ENCODE measurements at places on chromosomes 1 and 21.

DNA sequence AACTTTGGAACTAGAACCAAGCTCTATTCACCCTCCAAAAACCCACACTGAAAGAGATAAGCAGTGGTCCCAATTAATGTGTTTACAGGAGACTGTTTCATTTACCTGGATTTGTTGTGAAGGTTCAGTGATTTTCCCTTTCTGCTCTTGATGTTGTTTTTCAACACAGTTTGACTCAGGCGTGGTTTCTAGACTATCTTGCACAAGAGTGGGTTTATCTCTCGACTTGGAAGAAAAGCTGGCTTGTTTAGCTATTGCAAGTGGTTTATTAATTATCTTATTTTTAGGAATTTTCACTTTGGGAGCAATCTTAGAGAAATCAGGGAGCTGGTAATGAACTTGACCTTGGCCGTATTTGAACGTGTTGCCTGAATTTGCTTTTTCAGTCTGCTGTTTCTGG, 5.3 kb downstream of the AKNAD1 start:
- no peak for DNase-seq

GRCh38 chr1:7500381-7501083, 270.6 kb upstream of the VAMP3 start:
- DNase-seq = no peak

GRCh38 chr1:60923389-60924087, 158.8 kb upstream of the NFIA start:
- DNase-seq = no peak

GRCh38 chr1:163928069-163928468, 606.3 kb downstream of the NUF2 start:
- DNase-seq = no peak

DNA sequence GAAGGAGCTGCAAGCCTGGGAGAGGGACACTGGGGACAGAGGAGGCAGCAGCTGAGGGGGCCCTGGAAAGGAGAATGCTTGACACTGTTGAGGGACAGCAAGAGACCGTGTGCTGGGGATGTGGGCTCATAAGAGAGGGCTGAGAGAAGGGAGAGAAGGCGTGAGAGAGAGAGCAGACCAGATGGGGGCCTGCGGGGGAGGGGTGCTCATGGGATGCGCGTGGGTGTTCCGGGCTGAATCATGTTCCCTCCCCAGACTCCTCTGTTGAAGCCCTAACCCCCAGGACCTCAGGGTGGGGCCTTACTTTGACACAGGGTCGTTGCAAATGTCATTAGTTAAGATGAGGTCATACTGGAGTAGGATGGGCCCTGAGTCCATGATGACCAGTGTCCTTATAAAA, 40.8 kb downstream of the NTPCR start:
- DNase-seq = no peak

DNA sequence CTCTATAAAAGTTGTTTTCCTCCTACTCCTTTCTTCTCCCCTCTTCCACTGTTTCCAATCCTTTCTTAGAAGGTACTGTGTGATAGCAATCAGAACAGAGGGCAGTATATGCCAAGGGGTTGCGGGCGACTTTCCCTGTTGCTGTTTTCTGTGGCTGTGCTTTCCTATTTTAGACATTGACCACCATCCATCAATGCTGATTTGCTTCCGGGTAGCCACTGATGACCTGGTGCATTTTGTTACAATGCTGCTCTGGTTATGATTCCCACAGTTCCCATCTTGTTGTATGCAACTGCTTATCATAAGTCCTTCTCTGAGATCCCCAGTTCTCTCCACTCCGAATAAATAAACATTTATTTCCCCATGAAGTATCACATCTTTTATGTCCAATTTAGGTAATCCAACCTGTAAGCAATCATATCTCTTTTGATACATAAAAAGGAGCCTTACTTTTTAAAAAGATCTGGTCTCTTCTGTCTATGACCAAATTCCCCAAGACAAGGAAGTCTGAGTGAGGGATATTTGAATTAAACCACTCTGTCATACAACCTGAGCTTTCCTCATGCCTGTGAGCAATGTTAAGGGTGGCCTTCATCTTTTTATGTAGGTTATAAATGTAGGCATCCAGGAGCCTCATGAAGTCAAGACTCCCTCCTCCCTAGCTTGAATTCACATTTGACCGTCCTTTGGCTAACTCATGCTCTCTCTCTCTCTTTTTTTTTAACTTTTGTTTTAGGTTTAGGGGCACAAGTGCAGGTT, 52.5 kb upstream of the CD55 start:
- no peak for DNase-seq

GRCh38 chr1:245986404-245987218, 520.5 kb downstream of the SMYD3 start:
- DNase-seq = peak; percentile 62

- DNase-seq = no peak
Observed at GRCh38 chr21:37227071-37228002, 39.8 kb downstream of the VPS26C start.

DNA sequence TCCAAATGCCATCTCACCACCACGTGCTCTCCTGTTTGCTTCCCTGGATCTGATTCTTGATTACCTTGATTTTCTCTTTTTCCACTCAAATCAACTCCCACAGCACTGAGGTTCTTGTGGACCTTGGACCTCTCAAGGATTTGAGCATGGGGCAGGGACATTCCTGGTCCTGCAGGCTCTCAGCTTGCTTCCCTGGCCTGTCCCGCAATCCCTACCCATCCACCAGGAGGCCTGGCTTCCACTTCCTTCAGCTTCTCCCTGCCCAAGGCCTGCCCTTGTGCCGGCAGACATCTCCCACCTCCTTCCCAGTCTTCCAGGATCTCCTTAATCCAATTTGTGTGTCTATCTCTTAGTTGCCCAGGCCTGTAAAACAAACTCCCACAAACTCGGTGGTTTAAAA, 21.6 kb downstream of the PLA2G2A start:
- DNase-seq = no peak

GRCh38 chr1:235932090-235932510, 65.4 kb upstream of the LYST start:
- no peak for DNase-seq

DNA sequence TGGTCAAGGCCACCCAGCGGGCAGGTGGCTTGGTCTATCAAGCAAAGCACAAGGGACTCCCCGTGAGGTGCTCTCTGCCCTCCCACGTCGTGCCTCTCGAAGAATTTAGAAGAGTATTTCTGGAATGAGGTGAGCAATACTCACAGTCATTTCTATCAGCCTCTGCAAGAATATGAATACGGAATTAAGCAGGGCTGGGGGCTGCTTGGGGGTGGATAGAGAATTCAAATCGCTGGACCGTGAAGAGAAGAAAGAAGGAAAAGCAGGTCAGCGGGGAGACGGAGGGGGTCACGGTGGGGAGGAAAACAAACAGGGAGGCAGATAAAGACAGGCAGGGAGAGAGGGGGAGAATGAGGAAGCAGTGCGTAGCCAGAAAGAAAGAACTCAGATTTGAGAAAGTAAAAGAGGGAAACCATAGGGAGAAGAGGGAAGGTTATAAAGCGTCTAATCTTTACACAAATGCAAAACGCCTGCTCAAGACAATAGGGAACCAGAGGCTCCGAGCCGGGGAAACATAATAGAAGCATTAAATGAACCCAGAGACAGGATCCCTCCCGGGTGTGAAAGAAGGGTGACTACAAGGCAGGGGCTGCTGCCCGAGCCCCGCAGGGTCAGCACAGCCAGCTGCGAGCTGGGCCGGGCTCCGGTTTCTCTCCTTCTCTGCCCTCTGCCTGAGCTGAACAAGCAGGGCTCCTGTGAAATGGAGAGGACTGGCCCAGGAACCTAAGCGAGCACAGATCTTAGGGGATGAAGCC, 2.1 kb upstream of the EDN2 start:
- no peak for DNase-seq

DNA sequence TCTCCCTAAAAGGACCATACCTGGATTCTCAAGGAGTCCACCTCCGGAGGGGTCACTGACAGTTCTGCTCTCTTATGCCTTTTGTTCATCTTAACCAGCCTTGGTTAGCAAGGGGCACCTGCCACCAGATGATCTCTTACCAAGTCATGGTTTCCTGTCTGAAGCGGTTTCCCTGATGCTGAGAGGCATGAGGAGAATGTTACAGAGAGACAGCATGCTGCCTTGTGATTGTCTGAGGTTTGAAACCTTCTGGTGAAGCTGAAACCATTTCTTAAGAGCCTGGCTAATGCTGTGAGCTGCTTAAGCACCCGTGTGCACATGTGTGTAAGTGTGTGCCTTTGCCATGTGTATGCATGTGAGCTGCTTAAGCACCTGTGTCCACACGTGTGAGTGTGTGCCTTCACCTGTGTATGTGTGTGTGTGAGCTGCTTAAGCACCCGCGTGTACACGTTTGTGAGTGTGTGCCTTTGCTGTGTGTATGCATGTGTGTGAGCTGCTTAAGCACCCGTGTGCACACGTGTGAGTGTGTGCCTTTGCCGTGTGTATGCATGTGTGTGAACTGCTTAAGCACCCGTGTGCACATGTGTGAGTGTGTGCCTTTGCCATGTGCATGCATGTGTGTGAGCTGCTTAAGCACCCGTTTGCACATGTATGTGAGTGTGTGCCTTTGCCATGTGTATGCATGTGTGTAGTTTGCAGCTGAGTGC, 136.4 kb upstream of the COL6A1 start:
- no peak for DNase-seq

GRCh38 chr1:40310983-40311642, 6.0 kb downstream of the COL9A2 start:
- DNase-seq = no peak

GRCh38 chr1:41639332-41639936, 155.0 kb upstream of the EDN2 start:
- DNase-seq = peak; percentile 82

DNA sequence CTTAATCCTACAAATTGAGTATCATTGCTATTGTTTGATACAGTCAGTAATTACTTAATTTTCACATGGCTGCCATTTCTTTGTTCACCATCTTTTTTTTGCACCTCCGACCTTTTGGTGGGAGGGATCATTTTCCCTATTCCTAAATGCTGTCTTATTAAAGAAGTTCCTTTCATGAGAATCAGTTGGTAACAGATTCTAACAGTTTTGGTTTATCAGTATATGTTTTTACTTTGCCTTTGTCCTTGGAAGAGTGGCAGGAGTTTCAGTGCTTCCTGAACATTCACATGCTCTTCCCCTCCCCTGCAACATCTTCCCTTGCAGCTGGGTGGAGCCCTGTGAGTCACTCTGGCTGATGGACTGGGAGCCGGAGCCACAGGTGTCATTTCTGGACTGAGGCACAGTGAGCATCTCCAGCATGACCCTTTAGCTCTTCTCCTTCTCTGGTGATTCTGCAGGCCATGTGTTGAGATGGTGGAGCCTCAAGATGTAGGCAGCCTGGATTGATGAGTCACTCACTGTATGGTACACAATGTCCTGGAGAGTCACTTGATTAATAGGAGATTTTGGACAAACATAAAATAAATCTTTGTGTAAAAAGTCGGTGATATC, 217.7 kb downstream of the URB2 start:
- peak; percentile 50 for DNase-seq

- DNase-seq = no peak
Observed at GRCh38 chr1:92957030-92957734, 4.1 kb downstream of the DIPK1A start.

GRCh38 chr21:16420031-16420724, 690.4 kb downstream of the USP25 start:
- DNase-seq = peak; percentile 62

- DNase-seq = no peak
Observed at GRCh38 chr1:47948126-47948525, 49.1 kb downstream of the TRABD2B start.

GRCh38 chr1:167678422-167678821, 43.4 kb upstream of the MPZL1 start:
- DNase-seq = no peak

- no peak for DNase-seq
Observed at GRCh38 chr1:11426617-11427016, 52.3 kb upstream of the DISP3 start.

- DNase-seq = no peak
Observed at GRCh38 chr21:33268737-33269441, 2.7 kb downstream of the IL10RB start.

- DNase-seq = no peak
Observed at GRCh38 chr1:243716906-243717305, 133.1 kb downstream of the AKT3 start.

- DNase-seq = no peak
Observed at GRCh38 chr1:217135987-217136894, 413.0 kb upstream of the ESRRG start.

All from MG63 (cell line).